ENCODE measurements at places on chromosomes 7 and 10.

DNA sequence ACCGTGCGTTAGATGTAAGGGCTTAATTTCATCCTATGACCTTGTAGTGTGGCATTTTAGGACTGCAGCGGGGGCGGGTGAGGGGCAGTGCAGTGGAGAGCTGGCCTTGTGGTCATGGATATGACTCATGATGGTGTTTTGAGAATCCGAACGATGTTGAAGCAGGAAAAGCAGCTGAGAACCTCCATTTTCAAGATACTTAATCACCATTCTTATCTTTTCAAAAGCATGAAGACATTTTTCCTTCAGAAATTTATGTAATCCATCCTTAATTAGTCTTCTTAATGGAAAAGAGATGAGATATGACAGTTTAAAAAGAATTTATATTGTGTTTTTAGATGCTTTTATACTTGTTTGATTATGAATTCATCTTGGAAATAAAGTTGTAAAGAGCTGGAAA is 9.6 kb downstream of the ATP5F1C start:
- no peak for DNase-seq

- DNase-seq = peak; percentile 74
Measured at GRCh38 chr7:131692131-131692960, 135.9 kb upstream of the PODXL start.

DNA sequence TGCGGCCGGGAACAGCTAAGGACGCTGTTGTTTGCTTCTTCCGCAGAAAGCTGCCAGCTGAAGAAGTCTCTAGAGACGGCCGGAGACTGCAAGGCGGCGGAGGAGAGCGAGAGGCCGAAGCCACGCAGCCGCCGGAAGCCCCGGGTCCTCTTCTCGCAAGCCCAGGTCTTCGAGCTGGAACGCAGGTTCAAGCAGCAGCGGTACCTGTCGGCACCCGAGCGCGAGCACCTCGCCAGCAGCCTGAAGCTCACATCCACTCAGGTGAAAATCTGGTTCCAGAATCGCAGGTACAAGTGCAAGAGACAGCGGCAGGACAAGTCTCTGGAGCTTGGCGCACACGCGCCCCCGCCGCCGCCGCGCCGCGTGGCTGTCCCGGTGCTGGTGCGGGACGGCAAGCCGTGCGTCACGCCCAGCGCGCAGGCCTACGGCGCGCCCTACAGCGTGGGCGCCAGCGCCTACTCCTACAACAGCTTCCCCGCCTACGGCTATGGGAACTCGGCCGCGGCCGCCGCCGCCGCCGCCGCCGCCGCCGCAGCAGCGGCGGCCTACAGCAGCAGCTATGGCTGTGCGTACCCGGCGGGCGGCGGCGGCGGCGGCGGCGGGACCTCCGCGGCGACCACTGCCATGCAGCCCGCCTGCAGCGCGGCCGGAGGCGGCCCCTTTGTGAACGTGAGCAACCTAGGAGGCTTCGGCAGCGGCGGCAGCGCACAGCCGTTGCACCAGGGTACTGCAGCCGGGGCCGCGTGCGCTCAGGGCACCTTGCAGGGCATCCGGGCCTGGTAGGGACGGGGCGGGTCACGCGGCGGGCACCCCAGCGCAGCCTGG is 2.4 kb downstream of the NKX2-3 start:
- peak; percentile 31 for DNase-seq

GRCh38 chr10:94036766-94037033 is 43.0 kb downstream of the PLCE1 start:
- DNase-seq = no peak

- no peak for DNase-seq
Measured at GRCh38 chr10:10165415-10165814, 852.3 kb upstream of the CELF2 start.

DNA sequence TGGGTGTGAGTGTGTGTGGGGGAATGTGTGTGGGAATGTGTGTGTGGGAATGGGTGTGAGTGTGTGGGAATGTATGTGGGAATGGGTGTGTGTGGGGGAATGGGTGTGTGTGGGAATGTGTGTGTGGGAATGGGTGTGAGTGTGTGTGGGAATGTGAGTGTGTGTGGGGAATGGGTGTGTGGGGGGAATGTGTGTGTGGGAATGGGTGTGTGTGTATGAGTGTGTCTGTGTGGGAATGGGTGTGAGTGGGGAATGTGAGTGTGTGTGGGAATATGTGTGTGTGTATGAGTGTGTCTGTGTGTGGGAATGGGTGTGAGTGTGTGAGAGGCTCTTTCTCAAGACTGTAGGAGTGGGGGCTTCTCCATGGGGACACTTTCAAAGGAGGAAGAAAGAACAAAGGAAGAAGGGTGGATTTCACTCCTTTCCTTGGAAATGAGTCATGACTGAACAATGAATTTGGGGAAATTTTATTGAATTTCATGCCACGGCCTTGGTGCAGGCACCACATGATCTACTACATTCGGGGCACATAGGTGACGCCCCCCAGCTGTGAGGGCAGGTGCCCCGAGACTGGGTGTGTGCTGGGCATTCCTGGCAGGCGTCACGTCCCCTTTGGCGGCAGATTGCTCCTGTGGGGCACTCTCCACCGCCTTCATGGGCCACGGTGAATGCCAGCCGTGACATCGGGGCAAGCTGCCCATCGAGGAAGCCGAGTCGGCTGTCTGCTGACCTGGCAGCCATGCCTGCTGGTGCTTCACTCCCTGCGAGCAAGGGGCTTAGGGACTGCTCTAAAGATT is 88.8 kb upstream of the INSIG1 start:
- no peak for DNase-seq

DNA sequence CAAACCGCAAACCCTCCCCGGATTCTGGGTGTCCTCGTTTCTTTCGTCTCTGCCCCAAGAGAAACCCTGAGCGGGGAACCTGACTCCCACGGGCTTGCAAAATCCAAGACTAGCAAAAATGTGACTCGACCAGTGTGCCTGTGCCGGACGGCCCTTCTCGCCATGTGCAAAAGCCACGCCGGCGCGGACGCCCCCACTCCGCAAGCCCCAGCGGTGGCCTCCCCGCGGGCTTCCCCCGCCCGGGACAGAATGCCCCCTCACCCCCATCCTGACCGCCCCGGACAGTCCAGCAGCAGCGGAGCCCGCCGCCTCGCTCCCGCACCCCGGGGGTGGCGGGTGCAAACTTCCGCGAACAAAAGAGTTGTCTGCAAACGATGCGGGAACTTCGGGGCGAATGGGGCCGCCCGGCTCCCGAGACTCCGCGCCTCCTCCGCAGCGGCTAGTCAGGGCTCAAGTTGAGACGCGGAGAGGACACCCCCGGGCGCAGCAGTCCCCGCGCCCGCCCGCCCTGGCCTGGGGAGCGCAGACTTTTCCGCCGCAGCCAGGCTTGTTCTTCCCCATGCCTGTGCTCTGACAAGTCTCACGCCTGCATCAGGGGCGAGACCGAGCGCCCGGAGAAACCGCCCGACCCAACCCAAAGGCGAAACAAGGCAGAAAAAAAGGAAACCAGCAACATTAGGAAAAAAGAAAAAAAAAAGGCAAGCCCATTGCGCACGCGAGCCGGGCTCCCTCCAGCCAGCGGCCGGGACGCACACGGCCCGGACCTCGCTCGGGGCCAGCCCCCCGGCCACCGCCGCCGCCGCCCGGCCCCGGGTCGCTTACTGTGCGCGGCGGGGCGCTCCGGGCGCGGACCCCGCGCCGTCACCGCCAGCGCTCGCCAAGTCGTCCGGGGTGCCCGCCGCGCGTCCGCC is 732 bp downstream of the FAM53B start:
- no peak for DNase-seq

GRCh38 chr7:90597563-90598253 is 1.6 kb downstream of the CDK14 start:
- no peak for DNase-seq

DNA sequence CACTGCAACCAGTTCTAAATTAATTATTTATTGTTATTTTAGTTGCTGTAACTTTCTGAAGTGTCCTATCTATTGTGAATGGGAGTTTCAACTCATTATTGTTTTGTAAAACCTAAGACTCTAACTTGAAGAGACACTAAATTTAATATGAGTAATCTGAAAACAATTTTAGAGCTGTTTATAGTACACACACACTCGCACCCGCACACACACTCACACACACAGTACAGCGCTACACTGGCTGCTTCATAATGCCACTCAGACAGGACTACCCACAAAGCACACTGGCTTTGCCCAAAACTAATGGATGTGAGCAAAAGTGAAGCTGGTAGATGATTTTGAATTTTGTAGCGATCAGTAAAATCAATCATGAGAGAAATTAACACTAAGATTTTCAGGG is 238.9 kb upstream of the ETV1 start:
- no peak for DNase-seq
